Left lobe of liver (tissue), 2 donors: ENCODE measurements at places on chromosomes 16 and 17. TPM values are rescaled to one million over a fixed set of nuclear protein-coding genes. Genes with fewer than 3 reads are reported as not detected.

- no peak for DNase-seq
Observed at GRCh38 chr17:10415161-10415560, 6.6 kb downstream of the MYH8 start.

DNA sequence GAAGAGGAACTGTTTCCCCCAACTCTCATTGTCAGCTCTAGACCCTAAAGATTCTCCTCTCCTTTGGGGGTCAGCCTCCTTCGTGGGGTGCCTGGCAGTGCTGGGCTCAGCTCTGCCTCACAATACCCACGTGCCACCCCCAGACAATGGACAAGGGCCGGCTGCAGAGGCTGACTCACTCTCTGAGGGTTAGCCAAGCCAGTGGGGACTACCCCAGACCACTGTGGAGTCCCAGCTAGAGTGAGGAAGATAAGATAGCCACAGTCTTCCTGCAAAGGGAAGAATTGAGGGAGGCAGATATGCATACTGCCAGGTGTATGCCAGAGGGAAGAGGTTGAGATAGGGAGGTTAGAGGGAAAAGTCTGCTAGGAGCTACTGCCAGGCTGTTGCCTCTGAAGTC is 13.5 kb upstream of the MTMR4 start:
- no peak for DNase-seq

- no peak for DNase-seq
Observed at GRCh38 chr16:17327664-17328335, 143.0 kb downstream of the XYLT1 start.

DNA sequence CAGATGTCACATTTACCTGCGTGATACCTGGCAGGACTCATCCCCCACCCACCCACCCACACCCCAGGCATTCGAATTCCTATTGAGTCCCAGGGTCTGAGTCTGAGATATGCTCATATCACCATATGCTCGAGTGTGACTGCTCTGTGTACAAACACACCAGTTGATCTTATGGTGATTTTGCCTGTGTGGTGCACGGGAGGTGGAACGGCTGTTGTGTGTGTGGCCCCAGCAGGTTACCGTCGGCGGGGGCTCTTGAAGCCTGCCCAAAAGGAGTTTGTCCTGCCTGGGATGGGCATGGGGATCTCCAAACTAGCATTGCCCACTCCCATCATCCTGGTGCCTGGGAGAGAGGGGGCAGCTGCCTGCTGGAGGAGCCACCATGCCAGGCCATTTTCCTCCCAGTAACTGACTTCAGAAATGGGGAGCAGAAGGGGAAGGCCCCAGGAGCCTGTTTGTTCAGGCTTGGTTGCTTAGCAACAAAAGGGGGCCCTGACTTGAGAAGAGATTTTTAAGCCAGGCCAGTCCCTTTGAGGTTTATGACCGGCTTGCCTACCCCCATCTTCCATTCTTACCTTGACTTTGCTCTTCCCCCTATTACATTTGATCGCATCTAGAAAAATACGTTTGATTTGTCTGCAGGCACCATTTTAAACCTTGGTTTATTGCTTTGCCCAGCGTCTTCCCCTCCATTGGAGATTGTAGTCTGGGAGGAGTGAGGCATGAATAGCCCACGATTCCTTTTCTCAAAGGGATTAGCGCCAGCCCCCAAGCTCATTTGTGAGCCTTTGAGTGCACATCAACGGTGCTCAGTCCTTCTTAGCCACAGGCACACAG is 217.7 kb downstream of the CCDC182 start:
- no peak for DNase-seq

- no peak for DNase-seq
Observed at GRCh38 chr16:2720064-2720457, at the start of gene PRSS27. TSS of gene PRSS27 (minus strand) at chr16:2720224. CDS start at chr16:2720160, 64 bp downstream.

GRCh38 chr17:77544347-77545110 is 403.8 kb downstream of the SEC14L1 start:
- no peak for DNase-seq

DNA sequence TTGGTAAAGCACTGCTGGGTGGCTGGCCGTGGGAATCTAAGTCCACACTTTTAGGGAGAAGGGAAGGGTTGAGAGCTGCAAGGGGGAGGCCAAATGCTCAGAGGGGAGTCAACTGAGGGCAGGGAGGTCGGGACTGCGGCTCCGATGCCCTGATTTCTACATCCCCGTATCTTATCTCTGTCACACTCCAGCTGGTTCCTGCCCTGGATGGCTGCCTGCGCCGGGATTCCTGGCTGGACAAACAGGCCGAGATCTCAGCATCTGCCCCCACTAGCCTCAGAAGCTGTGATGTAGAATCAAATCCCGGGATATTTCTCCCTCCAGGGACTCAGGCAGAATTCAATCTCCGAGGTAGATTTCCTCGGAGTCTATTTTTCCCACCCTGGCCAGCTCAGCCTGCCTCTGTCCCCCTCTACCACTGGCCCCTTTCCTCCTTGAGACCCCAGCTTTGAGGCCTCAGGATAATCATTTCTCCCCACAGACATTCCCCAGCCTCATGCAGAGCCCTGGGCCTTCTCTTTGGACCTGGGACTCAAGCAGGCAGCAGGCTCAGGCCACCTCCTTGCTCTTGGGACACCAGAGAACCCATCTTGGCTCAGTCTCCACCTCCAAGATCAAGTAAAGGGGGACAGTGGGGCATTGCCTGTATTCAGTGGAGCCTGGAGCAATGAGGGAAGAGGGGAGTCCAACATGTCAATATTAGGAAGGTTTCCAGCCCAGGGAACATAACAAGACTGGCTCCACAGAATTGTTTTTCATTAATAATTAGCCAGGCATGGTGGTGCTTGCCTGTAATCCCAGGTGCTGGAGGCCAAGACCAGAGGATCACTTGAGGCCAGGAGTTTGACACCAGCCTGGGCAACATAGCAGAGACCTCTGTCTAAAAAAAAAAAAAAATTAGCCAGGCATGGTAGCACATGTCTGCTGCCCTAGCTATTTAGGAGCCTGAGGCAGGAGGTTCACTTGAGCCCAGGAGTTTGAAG is 1.8 kb downstream of the SHBG start:
- peak; percentile 87 for DNase-seq

DNA sequence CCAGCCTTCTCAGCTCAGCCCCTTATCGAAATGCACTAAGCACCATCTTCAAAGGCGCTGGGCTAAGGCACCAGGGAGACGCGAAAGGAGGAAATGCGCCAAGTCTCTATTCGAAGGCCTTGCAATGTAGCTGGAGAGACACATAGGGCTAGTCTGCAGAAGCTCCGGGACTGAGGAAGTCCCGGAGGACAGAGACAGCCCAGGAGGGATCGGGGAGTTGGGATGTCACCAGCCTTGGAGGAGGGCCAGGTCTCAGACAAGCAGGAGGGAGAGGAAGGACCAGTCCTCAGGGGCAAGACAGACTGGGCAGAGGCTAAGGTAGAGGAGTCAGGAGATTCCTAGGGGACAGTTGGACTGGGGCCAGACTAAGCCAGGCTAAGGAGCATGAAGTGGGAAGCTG is 8.5 kb downstream of the C17orf100 start:
- DNase-seq, result no peak

- DNase-seq, result no peak
Observed at GRCh38 chr16:23578101-23578830, 17.9 kb downstream of the NDUFAB1 start.

DNA sequence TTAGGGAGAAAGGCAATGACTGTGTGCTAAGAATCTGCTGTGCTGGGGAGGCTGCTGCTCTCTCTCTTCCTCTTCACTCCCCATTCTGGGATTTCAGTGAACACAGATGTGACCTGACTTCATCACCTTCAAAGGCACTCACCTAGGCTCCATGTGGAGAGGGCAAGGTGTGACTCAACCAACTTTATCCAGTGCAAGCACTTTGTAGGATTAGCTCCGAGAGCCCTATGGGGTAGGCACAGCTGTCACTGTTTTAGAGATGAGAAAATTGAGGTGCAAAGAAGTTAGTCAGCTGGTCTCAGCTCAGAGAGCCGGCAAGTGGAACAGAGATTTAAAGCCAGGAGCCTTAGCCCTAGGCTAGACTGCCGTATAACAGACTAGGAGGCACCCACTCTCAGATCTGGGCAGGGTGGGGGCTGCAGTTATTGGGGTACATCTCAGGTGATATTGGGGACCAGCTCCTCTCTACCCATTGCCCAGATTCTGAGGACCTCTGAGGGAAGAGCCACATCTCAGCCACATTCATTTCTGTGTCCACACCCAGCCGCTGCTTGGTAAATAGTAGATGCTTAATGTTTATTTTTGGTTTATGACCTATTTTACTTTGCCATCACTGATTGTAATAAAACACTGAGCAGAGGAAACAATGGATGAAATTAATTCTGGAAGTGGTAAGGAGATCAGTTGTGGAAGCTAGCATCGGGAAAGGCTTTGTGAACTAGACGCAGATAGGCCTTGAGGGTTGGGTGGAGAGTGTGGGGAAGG is 138.8 kb downstream of the CCDC182 start:
- no peak for DNase-seq

DNA sequence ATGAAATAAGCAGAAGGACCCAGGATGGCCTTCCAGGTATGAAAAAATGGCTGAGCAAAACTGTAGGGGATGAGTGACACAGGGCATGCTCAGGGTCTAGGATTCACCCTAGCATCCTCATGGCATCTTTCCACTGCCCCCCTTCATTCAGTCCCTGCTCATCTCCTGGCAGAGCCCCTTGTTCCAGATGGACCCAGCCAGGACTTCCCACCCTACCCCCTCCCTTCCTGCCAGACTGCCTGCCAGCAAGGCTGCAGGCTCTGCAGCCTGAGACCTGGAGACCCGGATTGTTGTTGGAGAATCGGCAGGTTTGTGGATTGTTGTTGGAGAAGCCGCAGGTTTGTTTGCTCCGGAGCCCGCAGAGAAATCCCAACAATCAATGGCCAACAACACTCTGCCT is 6.6 kb downstream of the SEZ6 start:
- no peak for DNase-seq

DNA sequence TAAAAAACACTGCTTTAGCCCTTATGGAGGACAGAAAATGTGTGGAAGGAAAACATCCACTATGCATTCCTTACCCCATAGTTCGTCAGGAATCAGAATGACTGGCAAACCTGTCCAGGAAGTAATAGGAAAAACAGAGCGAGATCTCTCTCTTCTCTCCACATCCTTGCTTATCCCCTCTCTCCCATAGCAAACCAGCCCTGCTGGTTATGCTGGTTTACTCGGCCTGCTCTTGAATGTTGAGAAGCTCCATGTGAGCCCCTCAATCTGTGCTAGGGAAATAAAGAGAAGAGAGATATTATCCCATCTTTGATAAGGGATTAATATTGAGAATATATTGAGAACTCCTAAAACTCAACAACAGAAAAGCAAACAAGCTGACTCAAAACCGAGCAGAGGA is 402.8 kb upstream of the RBFOX1 start:
- no peak for DNase-seq

DNA sequence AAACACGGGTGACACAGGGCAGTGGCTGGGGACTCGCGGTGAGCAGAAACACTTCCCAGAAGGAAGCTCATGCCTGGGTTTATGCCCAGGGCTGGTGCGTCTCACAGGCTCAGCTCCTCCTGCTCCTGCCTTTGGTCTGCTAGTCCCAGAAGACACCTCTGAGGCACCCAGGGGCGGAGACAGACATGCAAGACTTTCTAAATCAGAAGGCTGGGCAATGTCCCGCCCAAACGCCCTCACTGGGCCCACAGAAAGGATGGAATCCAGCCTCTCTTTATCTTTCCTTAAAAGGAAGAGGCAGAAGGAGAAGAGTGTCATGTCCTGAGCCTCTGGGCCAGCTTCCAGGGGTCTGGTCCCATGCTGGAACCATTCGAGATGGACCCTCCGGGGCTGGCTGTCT is 197.7 kb upstream of the RPL38 start:
- no peak for DNase-seq

GRCh38 chr16:6341981-6342380 is 990.7 kb upstream of the RBFOX1 start:
- DNase-seq, result no peak

- no peak for DNase-seq
Observed at GRCh38 chr17:8160741-8161221, 2.0 kb downstream of the VAMP2 start.

GRCh38 chr16:28292731-28293600 is 641 bp downstream of the SBK1 start:
- DNase-seq, result no peak

DNA sequence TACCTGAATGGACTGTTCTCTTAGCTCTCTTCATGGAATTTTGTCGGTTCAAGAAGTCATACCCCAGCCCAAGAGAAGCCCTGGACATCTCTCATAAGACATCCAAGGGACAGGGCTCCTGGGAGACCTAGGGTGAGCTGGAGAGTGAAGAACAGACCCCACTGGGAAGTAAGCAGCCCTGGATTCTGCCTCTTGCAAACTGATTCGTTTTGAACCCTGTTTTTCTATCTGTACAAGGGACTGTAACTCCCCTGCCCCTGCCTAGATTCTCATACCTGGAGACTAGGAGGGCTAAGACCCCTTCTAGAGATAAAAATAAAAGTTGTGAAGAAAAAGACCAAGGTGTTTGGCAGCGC is 449 bp downstream of the CCL3L1 start:
- DNase-seq, result no peak

DNA sequence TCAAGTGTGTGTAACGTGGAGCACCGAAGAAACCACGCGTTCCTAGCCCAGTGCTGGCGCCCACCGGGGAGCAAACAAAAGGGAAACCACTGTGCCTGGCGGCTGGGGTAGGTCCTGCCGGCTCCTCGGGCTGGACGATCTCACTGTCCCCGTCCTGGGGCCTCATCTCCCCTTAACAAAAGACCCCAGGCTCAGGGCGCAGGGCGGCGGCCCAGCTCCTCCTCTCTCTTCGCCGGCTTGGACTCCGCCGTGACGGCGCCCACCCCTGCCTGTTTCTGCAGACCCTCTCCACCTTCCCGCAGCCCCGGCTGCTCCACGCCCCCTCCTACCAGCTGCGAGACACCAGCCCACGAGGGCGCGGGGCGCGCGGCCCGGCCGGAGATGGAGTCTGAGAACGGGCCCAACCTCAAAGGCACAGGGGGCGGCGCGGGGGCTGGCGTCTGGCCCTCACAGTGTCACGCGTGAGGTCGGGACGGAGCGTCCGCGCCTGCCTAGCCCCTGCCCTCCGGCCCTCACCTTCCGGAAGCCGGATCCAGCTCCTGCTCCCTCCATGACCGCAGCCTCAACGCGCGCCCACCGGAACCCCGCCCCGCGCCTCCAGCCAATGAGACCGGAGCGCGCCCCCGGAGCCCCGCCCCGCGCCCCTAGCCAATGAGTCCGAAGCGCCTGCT is at the start of gene CENPX:
Gene CENPX (minus strand): TSS at position 569 of the 671 bp plus-strand sequence. CDS start 17 bp downstream, at position 552.
- DNase-seq, result no peak

The QRICH2 gene
- 2.6 TPM for total RNA-seq

The SEPTIN12 gene
- total RNA-seq, result not detected

The ACTG1 gene
- 264 TPM for total RNA-seq

The CD300E gene
- 0.08 TPM for total RNA-seq

The HBZ gene
- 0.81 TPM for total RNA-seq

The FAM171A2 gene
- 0.20 TPM for total RNA-seq

The RARA gene
- 21.3 TPM for total RNA-seq

The KRT28 gene
- total RNA-seq, result not detected

The ADGRG1 gene
- total RNA-seq, result 5.1 TPM

The ZNF19 gene
- 3.8 TPM for total RNA-seq
